ENCODE measurements at places on chromosomes 5 and 9. TPM values are rescaled to one million over a fixed set of nuclear protein-coding genes. Genes with fewer than 3 reads are reported as not detected.

DNA sequence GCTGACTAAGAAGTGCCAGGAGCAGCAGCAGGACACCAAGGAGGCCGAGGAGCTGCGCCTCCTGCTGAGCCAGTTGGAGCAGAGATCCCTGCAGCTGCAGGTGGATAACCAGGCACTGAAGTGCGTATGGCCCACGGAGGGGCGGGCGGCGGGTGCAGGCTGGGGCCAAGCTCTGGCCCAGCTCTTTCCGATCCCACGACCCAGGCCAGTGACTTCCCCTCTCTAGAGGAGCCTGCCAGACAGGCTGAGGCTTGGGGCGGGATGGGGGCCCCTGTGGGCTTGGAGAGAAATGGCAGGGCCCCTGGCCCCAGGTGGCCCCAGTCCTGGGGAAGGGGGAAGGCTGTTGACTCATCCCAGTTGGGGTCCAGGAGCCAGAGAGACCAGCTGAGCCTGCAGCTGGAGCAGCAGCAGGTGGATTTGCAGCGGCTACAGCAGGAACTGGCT is 3.6 kb downstream of the PTRH1 start:
- no peak for DNase-seq

- DNase-seq: no peak
These were observed 118.1 kb upstream of the LMX1B start for GRCh38 chr9:126495411-126496180.

DNA sequence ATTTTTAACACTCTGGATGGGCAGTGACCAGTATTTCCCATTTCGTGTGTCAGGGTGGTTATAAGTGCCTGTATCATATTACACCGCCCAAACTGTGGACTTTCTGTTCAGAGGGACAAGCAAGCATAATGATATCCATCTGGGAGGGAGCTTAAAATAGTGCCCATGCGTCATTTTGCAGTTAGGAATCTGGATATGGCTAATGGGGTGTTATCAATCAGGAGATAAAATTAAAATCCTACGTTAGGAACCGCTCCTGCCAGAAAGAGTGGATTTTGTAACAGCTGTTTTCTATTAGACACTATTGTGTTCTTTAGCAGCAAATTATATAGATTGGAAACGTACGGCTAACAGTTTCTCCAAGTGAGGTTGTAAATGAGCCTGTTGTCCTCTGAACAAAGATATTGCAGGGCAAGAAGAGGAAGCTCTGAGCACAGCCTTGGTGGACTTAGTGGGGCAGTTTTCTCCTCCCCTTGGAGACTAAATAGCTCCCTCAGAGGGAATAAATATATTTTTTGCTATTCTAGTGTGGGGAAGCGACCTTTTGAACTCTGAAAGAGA is 160.4 kb downstream of the SPATA31D1 start:
- no peak for DNase-seq

DNA sequence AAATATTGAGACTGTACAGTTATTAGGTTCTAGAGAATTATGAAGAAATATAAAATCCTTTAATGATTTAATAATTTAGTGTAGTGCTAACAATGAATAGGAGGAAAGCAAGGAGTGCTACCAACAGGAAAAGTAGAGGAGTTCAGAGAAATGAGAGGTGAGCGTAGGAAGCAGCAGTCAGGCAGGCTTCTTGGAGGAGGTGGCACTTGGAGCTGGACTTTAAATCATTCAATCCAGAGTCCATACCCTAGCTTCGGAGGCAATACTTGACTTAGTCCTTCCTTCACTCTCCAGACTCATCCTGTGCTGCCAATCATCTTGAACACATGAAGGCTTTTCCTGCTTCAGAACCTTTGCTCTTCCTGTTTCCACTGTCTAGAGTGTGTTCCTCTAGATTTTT is 254.3 kb downstream of the GRIA1 start:
- no peak for DNase-seq

Gene NUTM2G
- total RNA-seq: not detected

Gene KIF4B
- total RNA-seq: not detected

GRCh38 chr9:114532561-114533237 is 27.4 kb upstream of the WHRN start:
- no peak for DNase-seq

GRCh38 chr9:101366038-101366756 is 18.6 kb downstream of the BAAT start:
- DNase-seq: no peak

Gene CD180
- not detected for total RNA-seq

Gene CTNND2
- total RNA-seq: 19.6 TPM

GRCh38 chr5:109959652-109960051 is 269.9 kb downstream of the MAN2A1 start:
- DNase-seq: no peak

DNA sequence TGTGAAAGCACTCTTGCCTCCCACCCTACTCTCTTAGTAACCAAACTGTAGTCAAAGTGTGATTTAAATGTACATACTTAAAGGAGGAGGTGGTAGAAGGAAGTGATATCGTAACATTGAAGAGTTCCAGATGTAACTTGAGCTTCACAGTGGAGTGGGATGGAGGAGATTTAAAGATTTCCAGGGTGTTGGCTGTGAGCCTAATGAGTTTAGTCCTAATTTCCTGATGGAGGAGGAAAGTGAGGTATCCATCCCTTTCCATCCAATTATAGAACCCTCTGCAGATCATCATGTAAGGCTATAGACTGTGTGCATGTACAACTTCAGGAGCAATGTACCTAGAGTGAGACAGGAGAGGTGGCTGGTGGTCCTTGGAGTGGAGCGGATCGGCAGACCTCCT is 1163.9 kb upstream of the SEMA6A start:
- no peak for DNase-seq

Gene BTNL8
- total RNA-seq: not detected

- DNase-seq: no peak
These were observed 18.7 kb upstream of the SPRY4 start for GRCh38 chr5:142343531-142343930.

Gene LOX
- 8.7 TPM for total RNA-seq

Gene SHB
- total RNA-seq: 8.7 TPM

- no peak for DNase-seq
These were observed 90.0 kb downstream of the PDE8B start for GRCh38 chr5:77300451-77300850.

DNA sequence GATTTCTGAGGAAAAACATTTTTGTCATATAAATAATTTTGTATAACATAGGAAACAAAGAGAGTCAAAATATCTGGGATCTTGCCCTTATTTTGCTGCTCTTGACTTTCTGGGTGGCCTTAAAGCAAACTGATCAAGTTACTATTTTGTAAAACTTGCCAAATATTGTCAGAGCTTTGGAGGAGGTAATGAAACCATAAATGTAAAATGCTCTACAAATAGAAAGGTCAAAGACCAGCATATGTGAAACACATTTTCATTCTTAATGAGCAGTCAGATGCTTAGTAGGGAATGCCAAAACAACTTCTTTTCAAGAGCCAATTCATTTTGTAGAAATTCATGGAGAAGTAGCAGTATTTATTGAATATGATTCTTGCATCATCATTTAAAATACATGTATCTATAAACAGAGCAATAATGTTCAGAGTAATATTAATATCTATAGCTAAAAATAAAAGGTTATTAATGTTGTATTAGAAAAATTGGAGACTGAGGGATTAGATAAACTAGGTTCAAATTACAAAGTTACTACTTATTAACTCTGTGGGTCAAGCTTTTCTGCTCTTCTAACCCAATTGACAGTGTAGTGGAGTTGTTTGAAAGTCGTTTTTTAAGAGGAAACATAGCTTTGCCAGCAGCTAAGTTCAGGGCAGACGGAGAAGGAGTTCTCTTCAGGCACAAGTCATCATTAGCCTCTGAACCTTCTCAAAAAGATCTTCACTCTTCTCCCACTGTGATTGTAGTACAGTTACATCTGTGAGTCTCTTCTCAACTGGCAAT is 2053.1 kb downstream of the EFNA5 start:
- DNase-seq: no peak

Gene ZNG1C
- total RNA-seq: 46.2 TPM

Gene FOXD4L4
- total RNA-seq: 1.8 TPM

- DNase-seq: no peak
These were observed 149.1 kb upstream of the PIK3R1 start for GRCh38 chr5:68066277-68066955.

Gene MCTP1
- 28.4 TPM for total RNA-seq

DNA sequence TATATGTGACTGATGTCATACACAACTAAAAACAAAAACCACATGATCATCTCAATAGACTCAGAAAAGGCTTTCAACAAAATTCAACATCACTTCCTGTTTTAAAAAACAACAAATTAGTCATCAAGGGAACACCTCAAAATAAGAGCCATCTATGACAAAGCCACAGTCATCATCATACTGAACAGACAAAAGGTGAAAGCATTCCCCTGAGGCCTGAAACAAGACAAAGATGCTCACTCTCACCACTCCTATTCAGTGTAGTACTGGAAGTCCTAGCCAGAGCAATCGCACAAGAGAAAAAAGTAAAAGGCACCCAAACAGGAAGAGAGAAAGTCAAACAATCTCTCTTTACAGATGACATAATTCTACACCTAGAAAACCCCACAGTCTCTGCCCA is 893.5 kb upstream of the EDIL3 start:
- no peak for DNase-seq

DNA sequence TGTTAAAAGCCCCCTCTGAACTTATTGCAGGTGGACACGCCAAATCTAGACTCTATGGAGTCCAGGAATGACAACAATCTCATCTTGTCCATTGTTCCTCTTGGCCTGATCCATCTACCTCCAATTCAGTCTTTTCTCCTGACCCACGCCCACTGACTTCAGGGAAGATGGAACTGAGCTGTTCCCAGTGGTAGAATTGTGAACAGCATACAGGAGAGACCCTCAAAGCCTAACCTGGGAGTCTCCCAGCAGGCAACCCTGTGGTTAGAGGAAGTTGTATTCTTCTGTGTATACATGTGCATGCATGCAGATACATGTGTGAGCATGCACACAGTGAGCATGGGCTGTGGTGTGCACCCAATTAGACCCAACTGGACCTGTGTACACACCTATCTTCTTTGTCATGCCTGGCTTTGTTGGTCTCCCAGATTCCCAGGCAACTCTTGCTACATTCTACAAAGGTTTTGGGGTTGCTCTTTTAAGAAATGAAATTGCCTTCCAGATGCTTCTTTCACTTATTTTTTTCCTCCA is 286.0 kb downstream of the ZSWIM6 start:
- DNase-seq: no peak

Gene FABP6
- total RNA-seq: 1.6 TPM

Gene C7
- not detected for total RNA-seq

- DNase-seq: no peak
These were observed 103.5 kb upstream of the IQGAP2 start for GRCh38 chr5:76299592-76299991.

Gene ERBIN
- total RNA-seq: 81.4 TPM

Gene LHX6
- not detected for total RNA-seq

Gene PCDHA6
- total RNA-seq: 1.2 TPM

DNA sequence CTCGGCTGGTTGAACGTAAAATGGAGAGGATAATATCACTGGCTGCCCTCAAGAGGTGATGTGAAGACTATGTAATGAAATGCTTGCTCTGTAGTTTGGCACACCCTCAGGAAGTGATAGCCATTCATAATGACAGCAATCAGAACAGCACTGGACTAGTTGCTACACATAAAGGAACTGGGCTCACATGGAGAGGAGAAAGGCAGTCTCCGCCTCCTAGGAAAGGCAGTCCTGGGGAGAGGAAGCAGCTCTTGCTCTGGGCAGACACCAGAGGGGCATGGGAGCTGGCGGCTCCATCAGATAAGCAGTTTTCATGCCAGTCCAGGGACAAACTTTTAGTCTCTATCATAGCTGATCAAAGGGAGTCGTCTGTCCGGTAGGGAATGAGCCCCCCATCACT is 46.9 kb downstream of the ARHGEF37 start:
- no peak for DNase-seq

Data from Calu3 (cell line).